ENCODE measurements at places on chromosomes 2 and 18.

DNA sequence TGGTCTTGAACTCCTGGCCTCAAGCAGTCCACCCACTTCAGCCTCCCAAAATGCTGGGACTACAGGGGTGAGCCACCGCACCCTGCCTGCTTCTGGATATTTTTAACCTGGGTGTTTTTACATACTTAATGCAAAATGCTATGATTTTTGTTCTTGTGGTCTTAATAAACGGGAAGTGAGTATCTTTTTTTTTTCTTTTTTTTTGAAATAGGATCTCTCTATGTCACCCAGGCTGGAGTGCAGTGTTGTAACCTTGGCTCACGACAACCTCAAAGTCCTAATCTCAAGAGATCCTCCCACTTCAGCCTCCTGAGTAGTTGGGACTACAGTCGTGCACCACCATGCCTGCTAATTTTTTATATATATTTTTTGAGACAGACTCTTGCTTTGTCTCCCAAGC lies 19.2 kb upstream of the ASXL2 start:
- DNase-seq: no peak

DNA sequence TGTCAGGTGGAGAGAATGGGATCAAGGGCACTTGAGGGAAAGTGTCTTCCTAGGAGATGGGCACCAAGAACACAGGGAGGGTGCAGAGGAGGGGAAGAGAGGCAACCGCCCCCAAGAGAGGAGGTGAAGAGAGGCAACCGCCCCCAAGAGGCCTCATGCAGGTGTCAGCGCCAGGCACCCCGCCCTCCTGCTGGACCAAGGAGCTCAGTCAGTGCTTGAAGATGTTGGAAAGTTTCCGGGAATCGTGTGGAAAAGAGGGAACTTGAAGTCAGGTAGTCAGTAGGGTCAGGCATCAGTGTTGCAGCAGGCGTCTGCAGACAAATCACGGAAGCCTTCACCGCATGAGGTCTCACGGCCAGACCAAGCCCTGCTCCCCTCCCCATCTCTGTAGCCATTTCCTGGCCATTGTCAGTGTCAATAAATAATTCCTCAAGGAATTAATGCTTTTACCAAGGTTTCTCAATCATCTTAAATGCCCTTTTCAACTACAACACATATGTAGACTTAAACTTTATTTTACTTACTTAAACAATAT lies 353.1 kb downstream of the EIPR1 start:
- DNase-seq: no peak

DNA sequence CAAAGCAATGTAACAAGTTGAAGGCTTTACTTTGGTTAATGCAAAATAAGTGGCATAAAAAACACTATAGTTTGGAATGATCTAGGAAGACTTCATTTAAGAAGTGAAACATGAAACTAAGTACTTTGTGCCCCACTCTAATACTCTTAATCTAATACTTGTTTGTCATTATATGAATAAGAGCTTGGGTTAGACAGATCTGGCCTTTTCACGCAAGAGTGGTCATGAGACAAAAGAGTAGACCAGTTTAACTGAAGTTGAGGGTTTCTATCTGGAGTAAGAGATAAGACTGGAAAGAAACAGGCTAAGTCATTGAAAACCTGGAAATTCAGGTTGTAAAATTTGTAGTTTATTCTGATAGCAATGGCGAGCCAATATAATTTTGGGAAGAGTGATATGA lies 2.8 kb downstream of the SLC30A6 start:
- no peak for DNase-seq

DNA sequence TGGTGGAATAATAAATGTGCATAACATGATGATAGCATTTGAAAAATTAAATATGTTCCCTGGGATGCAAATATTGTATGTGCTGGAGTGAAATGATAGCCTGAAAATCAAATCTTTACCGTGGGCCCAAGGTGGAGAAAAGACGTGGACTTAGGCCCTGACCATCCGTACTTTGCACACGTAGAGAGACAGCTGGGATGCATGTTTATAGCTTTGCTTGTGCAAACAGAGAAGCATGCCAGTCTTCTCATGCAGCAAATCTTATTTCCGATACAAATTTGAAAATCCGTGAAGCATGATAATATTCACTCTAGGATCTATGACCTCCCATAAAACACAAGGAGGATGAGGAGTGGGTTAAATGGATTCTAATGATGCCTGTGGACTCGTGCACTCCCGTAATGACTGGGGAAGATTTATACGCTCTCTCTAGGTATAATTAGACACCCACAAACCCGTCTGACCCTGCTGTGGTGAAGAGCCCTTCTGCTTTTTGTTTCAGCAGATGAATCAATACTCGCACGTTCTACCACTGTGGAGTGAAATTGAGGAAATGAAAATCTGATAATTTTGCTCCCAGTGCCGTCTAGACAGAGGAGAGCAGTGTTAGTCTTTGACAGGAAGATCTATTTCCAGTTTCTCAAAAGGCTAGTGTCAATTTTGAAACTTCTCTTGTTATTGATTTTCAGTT lies 810.3 kb upstream of the SALL3 start:
- DNase-seq: no peak

DNA sequence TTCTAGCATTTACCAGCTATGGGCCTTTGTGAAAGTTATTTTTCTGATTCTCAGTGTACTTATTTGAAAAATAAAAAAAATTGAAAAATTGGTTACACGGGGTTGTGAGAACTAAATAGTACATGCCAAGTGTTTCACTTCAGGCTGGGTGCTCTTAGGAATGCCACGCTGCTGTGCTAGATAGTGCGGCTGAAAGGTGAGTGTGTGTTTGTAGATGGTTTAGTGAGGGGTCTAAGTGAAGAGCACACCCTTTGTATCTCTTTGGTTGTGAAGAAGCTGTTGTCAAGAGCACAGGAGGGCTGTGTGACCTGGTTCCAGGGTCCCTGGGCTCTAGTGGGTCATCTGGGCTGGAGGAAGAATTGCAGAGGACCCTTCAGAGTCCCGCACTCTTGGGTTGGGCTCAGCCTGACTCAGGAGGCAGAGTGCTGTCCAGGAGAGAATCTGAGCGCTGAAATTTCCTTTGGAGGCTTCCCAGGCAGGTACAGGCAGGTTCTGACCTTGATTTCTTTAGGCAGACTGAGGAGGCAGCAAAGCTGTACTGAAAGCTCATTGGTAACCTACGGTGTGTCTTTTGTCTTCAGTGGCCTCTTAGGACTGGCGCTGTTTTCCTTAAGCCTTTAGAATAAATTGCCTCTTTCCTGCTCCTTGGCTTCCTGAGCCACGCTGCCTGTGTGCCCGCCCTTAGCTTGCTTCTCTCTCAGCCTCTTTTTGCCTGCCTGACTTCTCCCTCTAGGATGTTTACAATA lies 44.4 kb downstream of the MAP4K4 start:
- no peak for DNase-seq

- DNase-seq: no peak
Observed at GRCh38 chr18:74503137-74503536, 7.0 kb downstream of the CNDP2 start.

DNA sequence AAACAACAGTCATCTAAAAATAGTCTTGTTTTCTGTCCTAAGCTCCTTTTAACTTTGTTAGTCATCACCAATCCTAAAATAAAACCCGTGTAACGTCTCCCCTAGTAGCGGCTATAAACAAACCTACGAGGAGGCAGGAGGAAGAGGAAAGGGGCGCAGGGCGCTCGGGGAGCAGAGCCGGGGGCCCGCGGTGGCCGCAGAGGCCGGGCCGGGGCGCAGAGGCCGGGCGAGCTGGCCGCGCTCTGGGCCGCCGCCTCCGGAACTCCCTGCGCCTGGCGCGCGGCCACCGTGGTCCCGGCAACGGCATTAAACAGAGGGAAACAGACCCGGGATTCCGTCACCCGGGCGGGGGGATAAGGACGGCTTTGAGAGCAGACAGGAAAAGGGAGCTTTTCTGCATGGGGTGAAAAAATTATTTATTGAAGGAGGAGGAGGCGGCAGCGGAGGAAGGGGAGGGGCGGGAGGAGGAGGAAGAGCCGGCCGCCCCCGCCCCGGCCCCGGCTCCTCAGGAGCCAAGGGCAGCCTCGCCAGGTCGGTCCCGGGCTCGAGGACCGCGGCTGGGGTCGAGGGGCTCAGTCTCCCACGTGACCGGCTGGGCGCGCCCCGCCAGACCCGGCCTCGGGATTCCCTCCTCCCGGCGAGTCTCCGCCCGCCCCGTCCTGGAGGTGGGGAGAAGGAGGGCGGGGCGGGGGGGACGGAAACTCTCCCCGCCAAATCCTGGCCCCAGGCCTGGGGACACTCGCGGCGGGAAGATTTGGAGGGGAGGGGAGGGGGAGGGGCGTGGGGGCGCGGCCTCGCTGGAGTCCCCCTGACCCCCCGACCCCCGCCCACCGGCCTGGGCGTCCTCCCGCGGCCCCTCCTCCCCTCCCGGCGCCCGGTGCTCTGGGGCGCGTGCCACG lies 1.8 kb upstream of the NFATC1 start:
- DNase-seq: peak; percentile 20

DNA sequence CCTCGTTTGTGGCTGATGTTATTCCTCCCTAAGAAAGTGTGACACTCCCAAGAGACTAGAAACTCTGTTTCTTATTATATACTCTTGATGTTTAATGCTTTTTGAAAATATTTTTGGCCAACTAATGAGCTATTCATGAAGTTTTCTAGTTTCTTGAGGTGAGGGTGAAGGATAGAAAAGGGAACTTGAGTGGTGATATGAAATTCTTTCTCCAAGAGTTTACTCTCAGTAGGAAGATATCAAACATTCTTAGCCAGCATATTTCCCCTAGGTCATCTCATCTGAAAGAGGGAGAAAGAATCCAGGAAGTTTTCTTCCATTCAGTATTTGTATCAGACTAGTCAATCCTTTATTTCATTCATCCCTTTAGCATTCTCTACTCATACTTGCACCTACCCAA lies 95.7 kb downstream of the MAP3K20 start:
- no peak for DNase-seq

DNA sequence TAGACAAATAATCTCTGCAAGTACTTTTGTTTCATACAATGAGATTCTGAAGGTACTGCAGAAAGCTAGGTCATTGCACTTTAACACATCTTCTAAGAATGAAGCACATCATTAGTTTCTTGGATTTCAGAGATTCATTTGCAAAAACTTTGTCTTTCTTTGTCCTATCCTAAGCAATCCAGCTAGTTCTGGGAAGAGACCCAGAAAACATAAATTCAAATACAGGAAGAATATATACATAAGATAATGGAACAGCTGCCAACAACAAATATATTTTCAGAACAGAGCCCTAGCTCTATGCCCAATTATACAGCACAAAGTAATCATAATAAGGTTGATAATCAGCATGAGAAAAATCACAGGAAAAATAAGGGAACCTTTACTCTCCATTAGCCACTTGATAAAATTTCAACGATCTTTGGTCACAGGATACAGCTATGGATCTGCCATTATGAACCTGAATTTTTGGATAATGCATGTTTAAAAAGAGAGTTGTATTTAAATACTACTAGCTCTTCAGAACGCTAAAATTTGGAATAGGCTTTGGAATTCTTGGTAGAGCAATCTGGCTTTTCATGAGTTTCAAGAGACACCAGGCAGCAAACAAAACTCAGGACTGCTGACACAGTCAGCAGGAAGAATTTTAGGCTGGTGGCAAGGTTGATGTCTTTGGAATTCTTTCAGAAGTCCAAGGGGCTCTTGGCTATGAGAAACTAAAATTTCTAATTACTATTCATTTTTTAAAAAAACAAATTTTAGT lies 250.4 kb upstream of the SMIM21 start:
- DNase-seq: no peak

GRCh38 chr2:108910541-108911396 lies 78.3 kb downstream of the EDAR start:
- DNase-seq: no peak

- no peak for DNase-seq
Observed at GRCh38 chr2:38033646-38034045, 42.3 kb downstream of the CYP1B1 start.

DNA sequence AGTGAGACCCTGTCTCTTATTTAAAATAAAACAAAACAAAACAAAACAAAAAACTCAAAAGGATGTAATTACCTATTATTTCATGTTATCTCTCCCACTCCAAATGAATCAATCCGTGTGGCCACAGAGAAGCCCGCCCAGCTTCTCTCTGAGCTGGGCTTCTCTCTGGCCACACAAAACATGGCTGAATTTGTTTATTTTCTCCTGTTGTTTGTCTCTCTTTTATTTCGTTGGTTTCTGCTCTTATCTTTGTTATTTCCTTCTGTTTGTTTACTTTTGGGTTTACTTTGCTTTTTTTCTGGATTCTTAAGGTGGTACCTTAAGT lies 1.5 kb upstream of the TRABD2A start:
- DNase-seq: no peak

GRCh38 chr2:218985325-218986091 lies 524 bp upstream of the FEV start:
- DNase-seq: no peak

DNA sequence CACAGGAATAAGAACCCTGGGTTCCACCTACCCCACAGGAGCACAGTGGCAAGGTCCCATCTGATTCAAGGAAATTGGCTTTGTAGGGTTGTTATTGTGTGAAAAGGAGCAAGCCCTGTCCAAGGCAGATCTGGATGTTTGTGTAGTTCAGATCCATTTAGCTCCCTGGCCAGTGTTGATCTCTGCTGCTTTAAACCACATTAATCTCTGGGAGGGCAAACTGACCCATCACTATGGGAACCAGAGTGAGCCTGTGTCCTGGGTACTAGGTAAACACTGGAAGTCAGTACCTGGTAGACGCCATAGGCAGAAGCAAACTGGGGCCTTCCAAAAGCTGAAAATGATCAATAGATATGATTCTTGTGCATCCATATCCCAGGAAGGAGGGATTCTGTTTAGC lies 271.5 kb upstream of the EPAS1 start:
- no peak for DNase-seq

GRCh38 chr2:67656875-67657274 lies 259.7 kb downstream of the ETAA1 start:
- peak; percentile 32 for DNase-seq

GRCh38 chr2:45759310-45759851 lies 107.9 kb downstream of the PRKCE start:
- DNase-seq: no peak

- DNase-seq: no peak
Observed at GRCh38 chr18:35024196-35024595, 17.0 kb upstream of the MAPRE2 start.

DNA sequence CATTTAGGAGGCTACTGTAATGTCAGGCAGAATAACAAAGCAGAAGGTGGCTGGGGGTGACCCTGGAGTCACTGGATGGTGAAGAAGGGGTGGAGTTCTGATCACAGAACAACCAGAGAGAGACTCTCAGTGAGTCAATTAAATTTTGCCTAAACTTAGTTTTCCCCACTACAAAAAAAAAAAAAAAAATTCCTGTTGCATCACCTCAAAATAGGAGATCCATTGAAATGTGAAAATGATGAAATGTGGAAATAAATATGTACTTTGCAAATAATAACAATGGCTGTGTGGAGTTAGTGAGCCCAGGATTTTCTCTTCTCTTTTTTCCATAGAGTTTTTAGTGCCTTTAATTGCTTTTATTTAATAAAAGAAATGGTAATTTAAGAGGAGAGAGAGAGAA lies 165.5 kb downstream of the GFPT1 start:
- no peak for DNase-seq

- DNase-seq: no peak
Observed at GRCh38 chr2:113891265-113891959, 1.5 kb downstream of the ACTR3 start.
